ENCODE measurements at places on chromosomes 1 and 21.

- DNase-seq, result no peak
Measured at GRCh38 chr1:203899353-203899716, 37.9 kb downstream of the SNRPE start.

DNA sequence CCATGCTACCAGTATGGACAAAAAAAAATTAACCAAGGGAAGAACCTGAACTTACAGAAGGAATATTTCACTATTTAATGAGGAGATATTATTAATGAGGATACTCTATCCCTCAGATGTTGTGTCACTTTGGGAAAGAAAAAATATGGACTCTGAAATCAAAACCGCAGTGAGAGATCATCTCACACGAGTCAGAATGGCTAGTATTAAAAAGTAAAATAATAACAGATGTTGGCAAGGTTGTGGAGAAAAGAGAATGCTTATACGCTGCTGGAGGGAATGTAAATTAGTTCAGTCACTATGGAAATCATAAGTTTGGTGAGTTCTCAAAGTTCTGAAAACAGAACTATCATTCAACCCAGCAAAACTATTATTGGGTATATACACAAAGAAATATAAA is 30.9 kb downstream of the TNFSF4 start:
- DNase-seq, result no peak

- DNase-seq, result no peak
Measured at GRCh38 chr1:30286241-30286987, 437.0 kb downstream of the MATN1 start.

- DNase-seq, result no peak
Measured at GRCh38 chr21:32270748-32271147, 8.1 kb downstream of the MIS18A start.

GRCh38 chr1:46223472-46223943 is 20.4 kb downstream of the LURAP1 start:
- peak; percentile 83 for DNase-seq

DNA sequence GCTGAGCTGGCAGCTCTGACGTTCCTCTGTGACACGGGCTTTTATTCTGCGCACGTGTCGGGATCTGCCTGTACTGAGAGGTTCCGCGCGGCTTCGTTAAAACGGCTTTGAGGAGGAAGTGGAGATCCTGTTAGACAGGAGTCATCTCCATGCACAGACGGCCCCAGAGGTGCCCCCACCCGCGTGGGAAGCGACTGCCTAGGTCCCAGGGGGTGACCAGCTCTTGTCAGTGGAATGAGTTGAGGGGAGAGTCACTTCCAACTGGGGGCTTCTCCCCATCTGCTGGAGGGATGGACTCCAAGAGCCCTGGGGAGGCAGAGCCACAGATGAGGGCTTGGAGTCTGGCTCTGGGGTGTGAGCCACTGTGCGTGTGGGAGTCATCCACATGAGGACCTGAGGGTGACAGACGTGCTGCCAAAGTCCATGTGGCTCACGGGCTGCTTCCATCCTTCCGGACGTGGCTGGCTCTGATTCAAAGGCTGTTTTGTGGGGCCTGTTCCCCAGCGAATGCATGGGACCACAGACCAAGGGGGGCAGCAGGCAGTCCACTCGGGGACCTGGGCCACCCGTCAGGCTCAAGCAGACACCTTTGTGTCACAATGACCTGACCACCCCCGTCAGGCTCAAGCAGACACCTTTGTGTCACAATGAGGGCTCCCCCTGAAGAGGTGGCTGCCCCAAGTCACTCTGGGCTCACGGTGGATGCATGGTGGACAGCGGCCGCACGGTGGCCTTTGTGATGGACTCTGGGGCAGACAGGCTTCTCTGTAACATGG is 26.8 kb downstream of the PTTG1IP start:
- peak; percentile 50 for DNase-seq

- no peak for DNase-seq
Measured at GRCh38 chr21:45097827-45098387, 23.5 kb downstream of the ADARB1 start.

DNA sequence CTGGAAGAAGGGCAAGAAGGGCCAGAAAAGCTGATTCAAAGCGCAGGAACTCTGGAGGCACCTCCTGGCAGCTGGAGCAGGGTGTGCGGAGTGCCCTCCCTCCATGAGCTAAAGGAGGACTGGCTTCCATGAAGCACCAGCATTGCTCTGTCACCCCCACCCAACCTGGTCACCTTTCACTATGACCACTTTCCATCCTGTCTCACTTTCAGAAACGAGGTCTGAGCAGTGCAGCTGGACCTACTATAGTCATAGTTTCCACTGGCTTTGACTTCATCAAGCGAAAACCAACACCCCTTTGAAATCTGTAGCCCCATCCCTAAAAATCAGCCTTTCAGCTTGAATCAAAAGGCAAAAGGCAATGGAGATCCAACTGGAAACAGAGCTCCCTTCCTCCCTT is 84.8 kb upstream of the CACNA1E start:
- DNase-seq, result no peak

- peak; percentile 41 for DNase-seq
Measured at GRCh38 chr1:220803401-220804201, 16.9 kb downstream of the MTARC1 start.

DNA sequence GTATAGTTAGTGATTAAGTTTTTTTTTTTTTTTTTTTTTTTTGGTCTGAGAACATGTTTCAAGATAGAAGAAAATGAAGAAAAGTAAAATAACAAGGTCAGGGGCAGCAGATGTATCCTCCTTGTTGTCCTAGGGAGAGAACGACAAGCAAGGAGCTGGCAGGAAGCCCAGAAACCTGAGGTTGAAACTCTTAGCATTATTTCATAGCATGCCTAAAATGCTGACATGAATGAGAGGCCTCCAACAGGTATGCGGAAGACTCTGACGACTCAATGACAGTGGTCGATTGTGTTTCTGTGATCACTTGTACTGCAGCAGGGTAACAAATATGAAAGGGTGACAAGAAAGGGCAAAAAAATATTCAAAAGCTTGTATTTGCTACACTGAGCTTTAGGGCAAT is 415.9 kb downstream of the PLA2G4A start:
- DNase-seq, result no peak

DNA sequence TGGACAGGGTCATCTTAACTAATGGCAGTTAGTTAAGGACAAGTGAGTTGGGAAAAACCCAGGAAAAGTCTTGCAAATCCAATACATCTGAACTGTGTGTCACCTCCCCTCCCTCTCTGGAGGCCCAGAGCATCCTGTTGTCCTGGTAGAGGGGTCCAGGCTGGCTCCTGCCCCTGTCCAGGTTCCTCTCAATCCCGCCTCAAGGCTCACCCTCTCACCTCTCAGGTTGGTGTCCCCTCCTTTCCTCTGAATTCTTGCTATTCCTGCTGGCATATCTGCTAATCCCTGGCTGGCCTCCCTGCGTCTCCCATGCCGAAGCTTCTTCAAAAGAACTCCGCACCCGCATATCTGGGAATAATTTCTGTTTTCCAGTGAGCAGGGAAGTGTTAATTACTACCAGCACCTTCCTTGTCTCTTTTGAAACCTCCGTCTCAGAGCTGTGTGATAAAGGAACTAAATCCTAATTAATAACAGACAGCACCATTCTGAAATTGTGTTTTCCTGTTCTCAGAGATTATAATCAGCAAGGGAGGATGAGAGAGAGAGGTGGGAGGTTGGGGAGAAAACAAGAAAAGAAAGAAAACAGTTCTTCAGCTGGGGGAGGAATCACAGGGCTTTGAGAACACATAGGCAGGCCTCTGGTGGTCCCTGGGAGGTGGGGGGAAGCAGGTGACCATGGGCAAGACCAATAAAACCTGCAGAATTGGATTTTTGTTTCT is 568.0 kb downstream of the PTPRU start:
- DNase-seq, result no peak

DNA sequence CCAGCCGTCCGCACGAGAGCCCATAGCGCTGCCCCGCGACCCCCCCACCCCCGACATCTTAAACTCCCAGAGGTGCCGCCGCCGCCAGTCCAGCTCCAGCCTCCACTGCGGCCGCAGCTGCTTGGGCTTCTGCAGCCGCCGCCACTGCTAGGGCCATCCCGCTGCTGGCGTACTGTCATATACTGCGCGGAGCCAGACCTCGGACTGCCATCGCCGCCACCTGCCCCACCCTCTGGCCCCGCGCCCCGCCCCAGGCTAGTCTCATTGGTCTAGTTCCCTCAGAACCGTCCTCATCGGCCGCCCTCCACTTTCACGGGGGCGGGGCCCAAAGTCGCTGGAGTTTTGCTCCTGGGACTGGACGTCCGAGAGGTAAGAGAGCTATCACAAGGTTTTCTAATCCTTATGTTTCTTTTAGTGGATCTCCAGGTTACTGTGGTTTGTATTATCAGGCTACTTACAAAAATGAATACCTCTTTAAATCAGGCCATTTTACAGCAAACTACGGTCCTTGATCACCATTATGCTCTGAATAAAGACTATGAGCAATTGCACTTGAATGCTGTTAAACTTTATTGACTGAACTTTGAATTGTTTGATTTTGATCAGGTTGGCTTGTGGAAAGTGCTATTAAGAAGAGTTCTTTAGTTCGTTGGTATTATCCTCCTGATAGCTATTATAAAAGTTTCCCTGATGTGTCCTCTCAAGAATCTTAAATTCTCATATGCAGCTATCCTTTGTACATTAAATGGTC is 2.8 kb upstream of the CD1D start:
- DNase-seq, result peak; percentile 10

GRCh38 chr1:30660241-30660640 is 63.1 kb downstream of the MATN1 start:
- DNase-seq, result no peak

- no peak for DNase-seq
Measured at GRCh38 chr1:40853113-40853884, 8.9 kb downstream of the CITED4 start.

- DNase-seq, result no peak
Measured at GRCh38 chr1:114692947-114693346, 2.4 kb downstream of the AMPD1 start.

GRCh38 chr1:211610779-211611556 is 32.0 kb upstream of the SLC30A1 start:
- DNase-seq, result no peak

- DNase-seq, result no peak
Measured at GRCh38 chr1:9269078-9269501, 23.6 kb upstream of the SPSB1 start.

- DNase-seq, result no peak
Measured at GRCh38 chr1:226425431-226426031, 17.6 kb upstream of the PARP1 start.

GRCh38 chr21:45794027-45794426 is 150.5 kb downstream of the PCBP3 start:
- DNase-seq, result no peak

DNA sequence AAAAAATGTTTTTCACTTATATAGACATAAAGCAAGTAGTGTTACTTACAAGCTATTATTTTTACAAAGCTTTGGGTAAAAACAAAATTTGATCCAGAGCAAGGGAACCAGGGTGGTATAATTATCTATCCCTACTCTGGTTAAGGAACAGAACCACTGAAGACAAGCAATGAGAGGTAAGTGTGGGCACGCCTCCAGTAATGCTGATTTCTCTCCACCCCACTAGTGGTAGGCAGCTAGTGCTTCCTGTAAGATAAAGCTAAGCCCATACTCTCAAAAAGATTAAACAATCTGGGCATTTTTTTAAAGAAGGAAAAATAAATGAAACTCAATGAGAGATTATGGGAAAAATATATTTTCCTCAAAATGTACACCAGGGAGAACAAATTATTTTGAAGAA is 22.1 kb downstream of the TFB2M start:
- no peak for DNase-seq

DNA sequence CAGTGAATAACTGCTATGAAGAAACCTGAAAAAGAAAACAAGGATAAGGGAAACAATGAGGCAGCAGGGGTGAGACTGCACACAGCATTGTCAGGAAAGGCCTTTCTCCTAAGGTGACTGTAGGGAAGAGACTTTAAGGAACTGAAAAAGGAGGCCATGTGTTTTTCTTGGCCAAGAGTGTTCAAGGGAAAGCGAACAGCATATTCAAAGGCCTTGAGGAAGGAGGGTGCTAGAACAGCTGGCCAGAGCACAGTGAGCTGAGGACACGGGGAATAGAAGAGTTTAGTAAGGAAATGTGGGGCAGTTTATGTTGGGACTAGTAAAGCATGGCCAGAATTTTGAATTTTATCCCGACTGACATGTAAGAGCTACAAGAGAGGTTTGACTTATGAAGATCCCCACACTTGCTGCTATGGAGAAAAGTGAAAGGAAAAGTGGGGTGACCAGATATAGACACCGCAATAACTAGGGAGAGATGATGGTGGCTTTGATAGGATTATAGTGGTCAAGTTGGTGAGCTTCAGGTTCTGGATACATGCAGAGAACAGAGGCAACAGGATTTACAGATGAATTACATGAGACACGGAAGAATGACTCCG is 1.4 kb downstream of the RWDD2B start:
- DNase-seq, result no peak

- DNase-seq, result no peak
Measured at GRCh38 chr1:20174937-20175666, 10.8 kb upstream of the UBXN10 start.

DNA sequence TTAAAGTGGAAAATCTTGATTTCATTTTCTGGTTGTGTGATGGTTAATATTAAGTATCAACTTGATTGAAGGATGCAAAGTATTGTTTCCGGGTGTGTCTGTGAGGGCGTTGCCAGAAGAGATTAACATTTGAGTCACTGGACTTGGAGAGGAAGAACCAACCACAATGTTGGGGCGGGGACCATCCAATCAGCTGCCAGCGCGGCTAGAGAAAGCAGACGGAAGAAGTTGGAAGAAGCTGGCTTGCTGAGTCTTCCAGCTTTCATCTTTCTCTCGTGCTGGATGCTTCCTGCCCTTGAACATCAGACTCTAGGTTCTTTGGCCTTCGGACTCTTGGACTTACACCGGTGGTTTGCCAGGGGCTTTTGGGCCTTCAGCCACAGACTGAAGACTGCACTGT is 832.6 kb upstream of the TMPRSS15 start:
- no peak for DNase-seq

DNA sequence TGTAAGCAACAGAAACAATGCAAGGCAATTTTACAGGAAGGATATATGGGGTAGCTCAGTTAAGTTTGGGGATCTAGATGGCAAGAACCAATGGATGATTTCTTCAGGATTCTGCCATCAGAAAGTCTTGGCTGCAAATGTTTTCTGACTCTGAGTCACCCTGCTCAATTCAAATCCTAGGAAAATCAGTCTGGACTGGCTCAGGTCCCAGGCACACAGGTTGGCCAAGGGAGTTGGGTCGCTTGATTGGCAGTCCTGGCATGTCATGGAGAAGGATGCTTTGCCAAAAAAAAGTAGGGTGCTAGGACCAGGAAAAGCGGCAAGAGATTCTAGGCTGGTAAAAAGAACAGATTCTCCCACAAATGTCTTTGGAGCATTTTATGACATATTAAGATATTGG is 28.9 kb upstream of the S1PR1 start:
- no peak for DNase-seq

Data from HFFc6 (cell line).